ENCODE measurements at places on chromosomes 13 and 19.

DNA sequence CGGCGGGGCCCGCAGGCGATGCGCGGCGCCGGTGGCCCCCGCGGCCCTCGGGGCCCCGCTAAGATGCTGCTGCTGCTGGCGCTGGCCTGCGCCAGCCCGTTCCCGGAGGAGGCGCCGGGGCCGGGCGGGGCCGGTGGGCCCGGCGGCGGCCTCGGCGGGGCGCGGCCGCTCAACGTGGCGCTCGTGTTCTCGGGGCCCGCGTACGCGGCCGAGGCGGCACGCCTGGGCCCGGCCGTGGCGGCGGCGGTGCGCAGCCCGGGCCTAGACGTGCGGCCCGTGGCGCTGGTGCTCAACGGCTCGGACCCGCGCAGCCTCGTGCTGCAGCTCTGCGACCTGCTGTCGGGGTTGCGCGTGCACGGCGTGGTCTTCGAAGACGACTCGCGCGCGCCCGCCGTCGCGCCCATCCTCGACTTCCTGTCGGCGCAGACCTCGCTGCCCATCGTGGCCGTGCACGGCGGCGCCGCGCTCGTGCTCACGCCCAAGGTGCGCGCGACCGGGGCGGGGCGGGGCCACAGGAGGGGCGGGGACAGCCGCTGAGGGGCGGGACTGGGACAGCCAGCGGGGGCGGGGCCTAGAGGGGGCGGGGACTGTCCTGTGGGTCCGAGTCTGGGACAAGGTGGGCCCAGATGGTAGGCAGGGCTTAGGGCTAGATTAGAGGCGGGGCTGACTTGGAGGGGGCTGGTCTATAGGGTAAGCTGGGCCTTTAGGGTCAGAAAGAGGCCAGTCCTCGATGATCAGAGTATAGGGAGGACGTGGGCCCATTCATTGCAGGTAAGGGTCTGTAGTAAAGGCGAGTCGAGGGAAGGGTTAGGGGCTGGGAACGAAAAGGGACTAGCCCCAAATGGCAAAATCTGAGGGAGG lies 5.1 kb downstream of the GRIN2D start:
- no peak for DNase-seq

DNA sequence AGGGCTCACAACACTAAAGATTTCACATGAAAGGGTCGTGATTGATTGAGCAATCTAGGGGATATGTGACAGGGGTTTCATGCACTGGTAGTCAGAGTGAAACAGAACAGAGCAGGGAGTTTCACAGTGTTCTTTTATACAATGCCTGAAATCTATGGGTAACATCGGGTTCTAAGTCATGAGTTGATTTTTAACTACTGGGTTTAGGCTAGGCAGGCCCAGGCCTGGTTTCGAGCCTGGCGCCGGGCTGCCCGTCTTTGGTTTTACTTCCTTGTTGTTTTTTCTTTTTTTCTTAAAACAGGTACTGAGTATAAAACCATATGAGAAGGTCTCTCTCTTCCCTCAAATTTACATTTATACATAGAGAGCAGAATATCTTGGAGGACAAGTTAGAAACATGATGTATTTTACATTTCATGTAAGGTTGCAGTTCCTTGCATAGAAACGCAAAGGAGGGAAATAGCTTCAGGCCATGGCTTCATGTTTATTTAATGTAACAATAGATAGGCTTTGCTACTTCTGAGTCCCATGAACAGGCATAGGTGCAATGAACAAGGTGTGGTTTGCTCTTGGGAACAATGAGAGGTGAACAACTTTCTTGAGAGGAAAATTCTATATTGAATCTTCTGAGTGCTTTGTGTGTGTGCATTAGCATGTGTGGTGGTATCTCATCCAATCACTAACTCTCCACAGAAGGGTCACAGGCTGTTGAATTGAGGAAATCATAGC lies 128.9 kb upstream of the RXFP2 start:
- no peak for DNase-seq

DNA sequence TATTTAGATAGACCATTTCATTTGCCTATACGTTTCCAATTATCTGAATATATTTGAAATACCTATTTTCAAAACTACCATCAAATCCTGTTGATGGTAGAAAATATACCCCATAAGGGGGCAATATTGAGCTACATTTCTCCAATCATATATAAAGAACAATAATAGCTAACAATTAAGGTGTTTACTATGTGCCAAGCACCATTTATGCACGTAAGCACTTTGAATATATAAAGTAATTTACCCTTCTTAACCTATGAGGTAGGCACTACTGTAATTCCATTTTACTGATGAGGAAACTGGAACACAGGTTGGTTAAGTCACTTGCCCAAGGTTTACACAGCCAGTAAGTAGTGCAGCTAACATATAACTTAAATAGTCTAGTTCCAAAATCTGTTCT lies 79.2 kb downstream of the UBL3 start:
- DNase-seq = no peak

DNA sequence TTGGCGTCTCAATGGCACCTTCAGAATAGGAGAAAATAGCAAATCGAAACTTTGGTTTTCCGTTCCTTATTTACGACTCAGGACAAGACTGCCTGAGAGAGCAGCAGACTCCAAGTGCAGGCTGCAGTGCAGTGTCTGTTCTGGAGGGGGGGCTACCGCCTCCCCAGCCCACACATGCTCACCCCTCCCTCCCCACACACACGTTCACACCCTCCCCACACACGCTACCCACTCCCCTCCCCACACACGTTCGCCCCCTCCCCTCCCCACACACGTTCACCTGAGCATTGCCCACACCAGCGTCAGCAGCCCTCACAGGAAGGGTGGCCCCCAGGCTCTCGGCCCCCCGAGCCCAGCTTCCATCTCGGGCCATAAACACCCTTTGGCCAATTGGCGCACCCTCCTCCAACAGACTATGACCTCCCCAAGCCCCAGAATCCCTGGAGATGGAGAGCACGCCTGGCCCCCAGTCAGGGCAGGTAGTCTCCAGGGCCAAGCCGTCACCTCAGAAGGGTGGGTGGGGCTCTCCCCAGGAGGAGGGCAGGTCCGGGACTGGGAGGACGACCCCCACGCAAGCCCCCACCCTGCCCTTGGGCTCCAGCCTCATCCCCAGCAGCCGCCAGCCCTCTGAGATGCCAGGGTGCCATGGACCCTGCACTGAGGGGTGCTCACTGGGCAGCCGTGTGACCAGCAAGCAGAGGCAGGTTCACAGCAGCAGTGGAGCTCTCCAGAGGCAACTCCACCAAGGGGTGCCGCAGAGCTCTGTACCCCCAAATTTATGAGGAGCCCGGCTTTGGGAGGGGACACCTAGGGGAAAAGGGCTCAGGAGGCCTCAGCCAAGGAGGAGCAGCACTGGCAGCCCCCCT lies 27.5 kb downstream of the RASA3 start:
- no peak for DNase-seq

DNA sequence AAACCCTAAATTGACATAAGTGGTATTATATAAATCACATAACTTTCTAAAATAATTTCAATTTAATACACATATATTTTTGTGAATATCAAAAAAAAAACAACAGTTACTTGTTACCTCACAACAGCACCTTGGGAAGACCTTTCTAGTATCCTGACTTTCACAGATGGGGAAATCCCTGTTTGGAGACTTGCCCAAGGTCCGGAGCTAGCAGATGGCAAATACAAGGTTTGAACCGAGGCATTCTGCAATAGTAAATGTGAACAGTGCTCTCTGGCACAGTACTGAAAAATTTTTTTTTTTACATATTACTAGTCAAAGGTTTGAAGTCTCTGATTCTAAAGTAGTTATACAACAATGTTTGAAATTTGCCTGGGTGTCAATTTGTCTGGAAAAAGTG lies 104.5 kb downstream of the SUCLA2 start:
- no peak for DNase-seq

DNA sequence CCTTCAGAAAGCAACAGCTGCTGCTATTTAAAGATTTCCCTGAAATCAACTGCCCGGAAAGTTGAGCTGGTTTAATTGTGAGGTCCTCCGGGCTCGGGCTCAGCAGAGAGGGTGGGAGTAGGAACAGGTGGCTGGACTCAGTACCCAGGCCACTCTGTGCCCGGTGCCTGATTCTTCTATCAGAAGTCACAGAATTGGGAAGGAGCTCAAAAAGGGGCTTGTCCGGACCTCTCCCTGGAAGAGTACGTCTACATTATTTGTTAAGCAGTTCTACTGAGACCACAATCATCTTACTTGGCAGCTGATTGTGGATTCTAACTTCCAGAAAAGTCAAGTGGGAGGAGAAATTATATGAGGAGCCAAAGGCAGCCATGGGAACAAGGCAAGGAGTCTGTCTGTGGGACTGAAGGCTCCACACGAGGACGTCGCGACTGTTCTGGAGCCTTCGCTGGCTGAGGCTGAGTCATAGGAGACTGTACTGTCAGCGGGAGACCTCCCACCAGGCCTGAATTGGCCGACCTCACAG lies 91.7 kb upstream of the ANKRD10 start:
- DNase-seq = no peak

DNA sequence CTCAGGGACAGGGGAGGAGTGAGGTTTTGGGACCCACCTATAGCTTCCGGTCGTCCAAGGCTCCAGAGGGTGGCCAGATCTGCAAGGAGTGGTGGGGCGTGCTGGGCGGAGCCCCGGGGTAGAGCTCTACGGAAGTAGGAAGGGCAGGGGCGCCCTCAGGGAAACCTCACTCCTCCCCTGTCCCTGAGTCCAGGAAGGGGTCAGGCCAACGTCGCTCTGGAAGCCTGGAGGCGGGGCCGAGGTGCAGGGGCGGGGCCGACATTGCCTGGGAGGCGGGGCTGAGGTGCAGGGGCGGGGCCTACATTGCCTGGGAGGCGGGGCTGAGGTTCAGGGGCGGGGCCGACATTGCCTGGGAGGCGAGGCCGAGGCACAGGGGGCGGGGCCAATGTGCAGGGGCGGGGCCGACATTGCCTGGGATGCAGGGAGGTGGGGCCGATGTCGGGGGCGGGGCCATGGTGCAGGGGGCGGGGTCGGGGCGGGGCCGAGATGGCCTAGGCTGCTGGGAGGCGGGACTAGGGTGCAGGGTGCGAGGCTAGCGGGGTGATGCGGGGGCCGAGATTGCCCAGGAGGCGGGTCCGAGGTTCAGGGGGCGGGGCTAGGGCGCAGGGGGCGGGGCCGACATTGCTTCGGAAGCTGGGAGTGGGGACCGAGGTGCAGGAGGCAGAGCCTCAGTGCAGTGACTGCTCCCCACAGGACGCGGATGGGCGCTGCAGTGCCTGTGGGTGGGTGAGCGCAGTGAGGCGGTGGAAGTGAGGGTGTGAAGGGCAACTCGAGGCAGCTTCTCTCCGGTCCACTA lies 4.9 kb upstream of the PALM start:
- DNase-seq = no peak

GRCh38 chr19:37251308-37252229 lies 33.6 kb downstream of the ZNF383 start:
- DNase-seq = peak; percentile 83

DNA sequence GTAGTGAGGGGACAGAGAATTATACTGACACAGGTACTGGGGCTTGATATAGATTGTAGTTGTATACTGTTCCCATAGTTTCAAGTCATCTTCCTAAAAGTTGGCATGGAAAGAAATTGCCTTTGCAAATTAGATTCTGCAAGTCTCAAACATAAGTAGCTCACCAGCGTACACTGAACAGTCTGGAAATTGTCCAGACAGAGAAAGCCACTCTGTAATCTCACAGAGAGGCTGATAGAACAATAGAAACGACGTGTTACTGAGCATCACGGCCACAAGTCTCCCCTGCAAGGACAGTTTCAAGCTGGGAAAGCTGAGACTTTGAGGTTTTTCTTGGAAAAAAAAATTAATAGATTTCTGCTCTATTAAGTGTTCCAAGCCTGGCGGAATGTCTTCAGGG lies 228.6 kb downstream of the DNAJC15 start:
- no peak for DNase-seq

DNA sequence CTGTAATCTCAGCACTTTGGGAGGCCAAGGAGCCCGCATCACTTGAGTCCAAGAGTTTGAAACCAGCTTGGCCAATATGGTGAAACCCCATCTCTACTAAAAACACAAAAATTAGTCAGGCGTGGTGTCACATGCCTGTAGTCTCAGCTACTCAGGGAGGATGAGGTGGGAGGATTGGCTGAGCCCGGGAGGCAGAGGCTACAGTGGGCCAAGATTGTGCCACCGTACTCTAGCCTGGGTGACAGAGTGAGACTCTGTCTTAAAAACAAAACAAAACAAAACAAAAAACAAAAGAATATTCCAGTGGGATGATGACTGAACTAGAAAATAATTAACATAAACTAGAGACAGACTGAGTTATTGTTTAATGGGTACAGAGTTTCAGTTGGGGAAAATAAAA lies 81.7 kb upstream of the ABCC4 start:
- DNase-seq = no peak

DNA sequence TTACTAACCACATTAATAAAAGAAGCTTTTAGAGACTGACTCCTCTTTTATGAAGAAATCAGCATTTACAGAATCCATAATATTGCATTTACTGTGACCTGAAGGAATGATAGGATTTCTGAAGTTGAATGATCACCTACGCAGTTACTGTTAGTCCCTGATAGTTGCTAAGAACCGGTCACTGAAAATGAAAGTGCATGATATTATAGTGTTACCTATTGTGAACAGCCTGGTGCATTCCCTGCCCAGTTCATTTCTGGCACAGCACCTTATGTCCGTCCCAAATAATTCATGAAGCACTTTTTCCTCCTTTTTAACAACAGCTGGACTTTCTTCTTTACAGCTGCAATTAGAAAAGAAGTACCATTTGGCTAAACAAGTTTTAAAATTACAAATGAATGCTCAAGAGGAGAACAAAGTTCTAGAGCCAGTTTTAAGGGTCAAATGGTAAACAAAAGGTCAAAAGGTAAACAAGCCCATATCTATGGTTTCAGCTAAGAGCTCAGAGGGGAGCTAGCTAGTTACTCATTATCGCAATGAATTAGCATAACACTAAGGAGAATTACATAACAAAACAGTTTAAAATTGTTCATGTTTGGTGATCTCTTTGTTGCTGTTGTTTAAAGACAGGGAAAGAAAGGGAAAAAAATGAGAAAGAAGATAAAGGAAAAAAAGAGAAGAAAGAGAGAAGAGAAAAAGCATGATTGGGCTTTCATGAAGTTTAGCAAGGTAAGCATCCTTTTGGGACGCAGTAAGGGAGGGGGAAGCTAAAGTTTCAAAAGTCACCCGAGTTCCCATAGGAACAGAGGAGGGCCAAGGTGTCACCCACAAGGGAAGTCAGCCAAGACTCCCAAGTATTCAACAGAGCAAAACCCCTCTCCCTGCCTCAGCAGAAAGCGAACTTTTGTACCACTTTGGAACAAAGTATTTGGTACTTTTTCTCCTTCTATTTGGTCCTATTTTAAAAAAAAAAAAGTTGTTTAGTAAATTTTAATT lies 50.2 kb downstream of the FLT3 start:
- no peak for DNase-seq

All from AG04450 (cell line).